ENCODE measurements at places on chromosomes 12 and 14.
A peak's percentile ranks its signal among the peaks of the same experiment; 100 is the strongest.

GRCh38 chr12:77122236-77122635, 56.9 kb upstream of the E2F7 start:
- peak; percentile 30 for DNase-seq

DNA sequence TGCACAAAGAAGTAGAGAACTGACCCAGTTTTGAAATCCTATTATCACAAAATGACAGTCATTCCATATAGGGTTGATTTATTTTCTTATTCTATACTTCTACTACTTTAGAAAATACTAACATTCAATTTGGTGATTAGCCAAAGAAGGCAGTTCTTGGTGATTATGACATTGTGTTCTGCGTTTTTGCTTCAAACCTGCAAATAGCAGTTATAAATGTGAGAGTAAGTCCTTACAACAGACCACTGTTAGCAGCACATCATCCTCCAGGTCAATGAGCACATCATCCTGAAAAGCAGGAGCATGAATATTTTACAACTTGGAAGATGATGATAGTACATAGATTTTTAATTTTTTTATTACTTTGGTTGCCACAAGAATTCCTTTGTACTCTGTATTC, 53.1 kb downstream of the LIN7A start:
- no peak for DNase-seq

DNA sequence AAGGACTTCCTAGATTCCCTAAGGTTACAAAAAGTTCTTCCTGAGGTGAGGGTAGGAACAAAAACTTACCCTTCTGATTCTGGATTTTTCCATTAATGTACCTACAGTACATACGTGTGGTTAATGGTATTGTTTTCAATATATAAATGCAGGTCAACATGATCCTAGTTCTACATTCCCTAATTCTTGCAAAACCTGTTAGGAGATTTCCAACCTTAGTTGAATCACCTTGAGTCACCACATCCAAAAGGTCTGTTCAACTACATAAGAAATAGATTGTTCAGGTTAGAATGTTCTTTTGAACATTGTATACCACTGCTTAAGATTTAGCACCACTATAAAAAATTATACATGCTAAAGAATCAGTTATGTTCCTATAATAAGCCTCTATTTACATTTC, 118.9 kb downstream of the GARIN6 start:
- DNase-seq: no peak

DNA sequence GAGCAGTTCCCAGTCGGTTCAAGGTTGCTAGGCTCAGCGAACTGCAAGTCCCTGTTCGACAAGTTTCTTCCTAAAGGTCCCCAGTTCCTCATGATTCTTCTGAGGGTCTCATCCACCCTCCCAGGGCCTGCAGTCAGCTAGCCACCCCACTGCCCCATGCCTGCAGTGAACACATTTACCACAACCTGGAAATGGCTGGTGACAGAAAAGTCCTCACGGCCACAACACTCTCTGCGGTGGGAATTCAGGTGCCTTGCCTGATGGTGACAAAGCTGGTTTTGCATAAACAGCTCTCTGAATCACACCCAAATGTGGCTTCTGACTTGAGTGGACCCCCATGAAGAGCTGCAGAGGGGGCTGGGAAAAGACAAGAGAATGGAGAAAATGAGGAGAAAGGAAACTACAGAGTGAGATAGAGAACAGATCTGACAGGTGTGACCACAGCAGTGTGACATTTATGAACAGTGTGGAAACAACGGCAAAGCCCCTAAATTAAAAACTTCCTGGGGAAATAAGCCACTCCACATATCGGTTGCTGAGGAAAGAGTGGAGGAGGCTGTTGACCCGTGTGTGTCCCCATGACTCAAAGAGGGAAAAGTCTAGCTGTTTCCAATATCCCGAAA, 1.3 kb upstream of the CD27 start:
- DNase-seq: no peak

DNA sequence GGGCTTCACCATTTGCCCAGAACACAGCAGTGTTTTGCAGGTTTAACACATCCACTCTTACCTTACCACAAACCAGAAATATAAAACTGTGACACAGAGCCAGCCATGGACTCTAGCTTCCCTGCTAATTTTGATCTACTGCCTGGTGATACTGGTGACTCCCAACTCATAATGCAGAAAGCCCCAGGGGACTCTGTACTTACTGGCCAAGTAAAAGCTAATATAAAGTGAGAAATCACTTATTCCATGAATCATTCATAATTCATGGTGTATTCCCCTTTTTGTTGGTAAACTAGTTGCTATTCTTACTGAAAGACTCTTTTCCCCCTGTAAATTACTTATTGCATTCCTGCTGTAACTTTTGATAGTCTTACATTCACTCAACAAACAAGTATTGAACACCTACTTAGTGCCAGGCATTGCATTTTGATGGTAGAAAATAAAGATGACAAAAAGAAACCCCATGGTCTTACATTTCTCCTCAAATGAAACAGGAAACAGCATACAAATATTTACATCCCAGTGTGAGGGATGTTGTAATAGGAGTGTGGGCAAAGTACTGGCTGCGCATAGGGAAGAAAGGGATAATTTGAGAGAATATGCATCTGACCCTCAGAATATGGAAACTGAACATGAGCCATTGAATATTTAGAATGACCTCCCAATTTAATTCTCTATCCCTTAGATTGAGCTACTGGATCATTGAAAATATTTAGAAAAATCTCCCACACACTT, 279.6 kb downstream of the PDZRN4 start:
- no peak for DNase-seq

DNA sequence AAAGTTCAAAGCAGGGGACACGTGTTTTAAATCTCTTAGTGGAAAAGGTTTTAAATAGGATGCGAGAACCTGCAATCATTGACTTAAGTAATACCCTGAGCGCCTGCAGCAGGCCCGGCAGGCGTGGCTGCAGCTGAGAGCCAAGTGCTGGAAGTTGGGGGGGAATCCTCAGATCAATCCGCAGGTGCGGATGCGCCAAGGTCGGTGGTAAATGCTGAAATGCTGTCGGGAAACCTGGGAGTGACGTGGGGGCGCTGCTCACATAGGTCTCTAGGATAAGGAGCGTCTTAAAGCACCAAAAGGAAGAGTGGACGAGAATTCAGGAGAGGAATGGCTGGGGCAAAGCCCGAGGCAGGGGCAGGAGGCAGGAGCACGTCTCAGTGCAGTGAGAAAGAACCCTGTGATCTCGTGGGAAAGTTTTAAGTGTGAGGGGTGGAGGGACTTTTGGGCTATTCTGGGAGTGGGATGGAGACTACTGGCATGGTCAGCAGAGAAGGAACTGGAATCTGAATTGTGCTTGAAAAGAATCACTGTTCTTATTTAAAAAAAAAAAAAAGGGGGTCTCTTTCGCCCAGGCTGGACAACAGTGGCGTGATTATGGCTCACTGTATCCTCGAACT, 883 bp upstream of the CDCA4 start:
- DNase-seq: peak; percentile 59

GRCh38 chr12:54786081-54786480, 68.2 kb upstream of the MUCL1 start:
- DNase-seq: no peak

DNA sequence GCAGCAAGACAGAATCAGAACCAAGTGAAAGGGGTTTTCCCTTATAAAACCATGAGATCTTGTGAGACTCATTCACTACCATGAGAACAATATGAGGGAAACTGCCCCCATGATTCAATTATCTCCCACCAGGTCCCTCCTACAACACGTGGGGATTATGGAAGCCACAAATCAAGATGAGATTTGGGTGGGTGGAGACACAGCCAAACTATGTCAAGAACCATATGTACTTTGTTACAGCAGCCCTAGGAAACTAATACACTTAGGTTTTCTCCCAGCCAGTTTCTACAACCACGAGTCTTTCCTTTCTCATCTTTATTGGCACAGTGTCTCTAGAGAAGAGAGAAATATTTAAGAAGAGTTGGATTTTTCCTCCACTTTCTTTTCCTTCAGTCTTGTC, 72.6 kb downstream of the BTG1 start:
- no peak for DNase-seq

DNA sequence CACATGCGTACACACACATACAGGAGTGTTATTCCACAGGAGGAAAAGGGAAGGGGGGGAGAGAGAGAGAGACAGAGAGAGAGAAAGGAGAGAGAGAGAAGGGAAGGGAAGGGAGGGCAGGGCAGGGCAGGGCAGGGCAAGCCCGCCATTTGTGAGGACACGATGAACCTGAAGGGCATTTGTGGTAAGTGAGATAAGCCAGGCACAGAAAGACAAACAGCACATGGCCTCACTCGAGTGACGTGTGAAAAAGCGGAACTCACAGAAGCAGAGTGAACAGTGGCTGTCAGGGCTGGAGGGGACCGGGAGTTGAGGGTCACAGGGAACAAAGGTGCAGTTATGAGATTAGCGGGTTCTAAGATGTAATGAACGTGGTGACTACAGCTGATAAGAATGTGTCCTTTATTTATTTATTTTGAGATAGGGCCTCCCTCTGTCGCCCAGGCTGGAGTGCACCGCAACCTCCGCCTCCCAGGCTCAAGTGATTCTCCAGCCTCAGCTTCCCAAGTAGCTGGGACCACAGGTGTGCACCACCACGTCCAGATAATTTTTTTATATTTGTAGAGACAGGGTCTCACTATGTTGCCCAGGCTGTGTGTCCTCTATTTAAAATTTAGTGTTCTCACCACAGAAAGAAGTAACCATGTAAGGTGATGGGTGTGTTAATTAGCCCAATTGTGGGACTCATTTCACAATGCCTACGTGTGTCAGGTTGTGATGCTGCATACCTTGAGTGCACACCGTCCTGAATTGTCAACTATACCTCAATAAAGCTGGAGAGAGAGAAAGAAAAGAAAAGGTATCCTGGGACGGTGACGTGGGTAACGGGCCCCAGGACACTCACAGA, 18.7 kb upstream of the FBRSL1 start:
- peak; percentile 98 for DNase-seq

GRCh38 chr14:92564344-92565039, 50.9 kb downstream of the RIN3 start:
- DNase-seq: peak; percentile 49

DNA sequence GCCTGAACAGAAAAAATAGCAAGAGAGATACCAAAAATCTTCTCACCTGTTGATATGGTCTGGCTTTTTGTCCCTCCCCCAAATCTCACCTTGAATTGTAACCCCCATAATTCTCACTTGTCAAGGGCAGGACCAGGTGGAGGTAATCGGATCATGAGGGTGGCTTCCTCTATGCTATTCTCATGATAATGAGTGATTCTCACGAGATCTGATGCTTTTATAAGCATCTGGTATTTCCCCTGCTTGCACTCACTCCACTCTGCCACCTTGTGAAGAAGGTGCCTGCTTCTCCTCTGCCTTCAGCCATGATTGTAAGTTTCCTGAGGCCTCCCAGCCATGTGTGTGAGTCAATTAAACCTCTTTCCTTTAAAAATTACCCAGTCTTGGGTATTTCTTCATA, 291.2 kb downstream of the CPNE8 start:
- DNase-seq: no peak

GRCh38 chr12:53613821-53614220, 12.4 kb downstream of the ATF7 start:
- DNase-seq: no peak

GRCh38 chr12:79563021-79563740, 127.6 kb downstream of the PAWR start:
- no peak for DNase-seq

DNA sequence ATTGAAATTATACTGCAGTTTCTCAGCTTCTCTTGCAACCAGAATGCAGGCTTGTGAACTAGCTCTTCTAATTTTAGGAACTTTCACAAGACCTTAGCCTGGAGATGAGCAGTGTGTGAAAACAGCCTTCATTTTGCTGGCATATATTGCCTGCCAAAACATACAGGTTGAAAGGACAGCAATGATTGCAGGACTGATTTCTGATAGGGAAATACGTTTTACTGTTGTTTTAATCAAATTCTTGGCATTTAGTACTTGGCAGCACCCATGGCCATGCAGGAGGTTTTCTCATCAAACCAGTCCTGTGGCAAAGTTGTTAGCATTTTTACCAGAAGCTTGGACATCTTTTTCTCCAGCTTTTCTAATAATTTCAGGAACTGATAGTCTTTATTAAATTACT, 91.9 kb upstream of the MUCL1 start:
- DNase-seq: no peak

DNA sequence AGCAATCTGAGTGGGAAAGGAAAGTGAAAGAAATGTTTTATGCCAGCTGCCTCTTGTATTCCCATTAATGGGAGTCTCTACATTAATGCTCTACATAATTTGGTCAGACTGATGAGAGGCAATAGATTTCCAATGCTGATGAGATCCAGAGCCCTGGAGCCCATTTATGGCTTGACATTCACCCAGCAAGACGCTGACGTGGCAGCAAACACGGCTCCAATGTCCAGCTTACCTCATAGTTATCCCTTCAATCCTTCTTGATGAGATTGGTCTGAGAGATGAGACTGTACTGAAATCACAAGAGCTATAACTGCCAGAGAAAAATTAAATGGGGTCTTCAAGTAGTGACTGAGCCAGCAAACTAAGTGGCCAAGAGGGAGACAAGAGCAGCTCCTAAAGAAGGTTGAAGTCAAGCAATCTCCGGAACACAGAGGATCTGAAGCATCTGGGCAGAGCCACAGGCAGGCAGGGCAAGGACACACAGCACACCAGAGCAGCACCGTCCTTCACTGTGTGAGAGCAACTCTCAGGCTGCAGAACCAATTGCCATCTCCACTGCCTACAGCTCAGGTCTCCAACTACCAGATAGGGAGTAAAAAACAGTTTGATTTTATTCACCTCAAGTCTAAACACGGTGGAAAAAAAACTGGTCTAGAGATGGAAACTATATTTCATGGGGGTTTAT, 7.3 kb upstream of the MYO1A start:
- DNase-seq: no peak

- DNase-seq: no peak
Observed at GRCh38 chr14:102831163-102831804, 54.0 kb downstream of the TRAF3 start.

GRCh38 chr12:94795520-94795919, 145.2 kb upstream of the TMCC3 start:
- DNase-seq: no peak

- DNase-seq: no peak
Observed at GRCh38 chr12:129949651-129950050, 45.8 kb upstream of the TMEM132D start.

DNA sequence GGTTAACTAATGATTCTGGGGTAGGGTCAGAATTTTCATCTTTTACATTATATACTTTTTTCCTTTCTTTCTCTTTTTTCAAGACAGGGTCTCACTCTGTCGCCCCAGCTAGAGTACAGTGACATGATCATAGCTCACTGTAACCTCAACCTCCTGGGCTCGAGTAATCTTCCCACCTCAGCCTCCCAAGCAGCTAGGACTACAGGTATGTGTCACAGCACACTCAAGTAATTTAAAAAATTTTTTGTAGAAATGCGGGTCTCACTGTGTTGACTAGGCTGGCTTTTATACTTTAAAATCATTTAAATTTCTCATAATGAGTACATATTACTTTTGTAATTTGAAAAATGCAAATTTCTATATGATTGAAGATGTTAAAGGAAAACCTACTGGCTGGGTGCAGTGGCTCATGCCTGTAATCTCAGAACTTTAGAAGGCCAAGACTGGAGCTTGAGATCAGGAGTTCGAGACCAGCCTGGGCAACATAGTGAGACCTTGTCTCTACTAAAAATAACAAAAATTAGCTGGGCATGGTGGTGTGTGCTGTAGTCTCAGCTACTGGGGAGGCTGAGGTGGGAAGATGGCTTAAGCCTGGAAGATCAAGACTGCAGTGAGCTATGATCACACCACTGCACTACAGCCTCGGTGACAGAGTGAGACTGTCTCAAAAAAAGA, 25.7 kb downstream of the R3HDM2 start:
- no peak for DNase-seq

GRCh38 chr12:131018019-131018620, 64.4 kb downstream of the ADGRD1 start:
- DNase-seq: no peak

All from OCI-M1 (cell line).